ENCODE measurements at places on chromosomes 2 and 18.
A peak's percentile ranks its signal among the peaks of the same experiment; 100 is the strongest.

DNA sequence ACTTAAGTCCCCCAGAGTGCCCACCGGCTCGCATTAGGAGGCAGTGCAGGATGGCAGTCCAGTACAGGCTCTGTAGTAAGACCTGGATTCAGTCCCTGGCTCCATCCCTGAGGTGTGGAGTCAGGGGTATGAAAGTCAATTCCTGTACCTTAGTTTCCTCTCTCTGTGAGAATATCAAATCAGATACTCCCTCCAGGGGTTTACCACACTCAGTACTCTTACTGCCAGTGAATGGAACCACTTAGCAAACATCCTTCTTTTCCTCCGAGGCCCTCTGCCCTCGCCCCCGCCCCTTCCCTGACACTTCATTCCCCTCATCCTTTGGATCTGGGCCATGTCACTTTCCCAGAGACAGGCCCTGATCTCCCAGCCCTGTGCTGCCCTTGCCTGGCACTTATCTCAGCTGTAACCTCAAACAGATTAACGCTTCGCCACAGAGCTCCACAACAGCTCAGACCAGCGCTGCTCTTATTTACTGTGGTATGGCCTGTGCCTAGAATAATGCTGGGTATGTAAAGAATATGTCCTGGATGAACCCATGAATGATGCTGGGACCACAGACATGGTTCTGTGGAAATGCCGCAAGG, 159.0 kb upstream of the TMEM200C start:
- DNase-seq: no peak

DNA sequence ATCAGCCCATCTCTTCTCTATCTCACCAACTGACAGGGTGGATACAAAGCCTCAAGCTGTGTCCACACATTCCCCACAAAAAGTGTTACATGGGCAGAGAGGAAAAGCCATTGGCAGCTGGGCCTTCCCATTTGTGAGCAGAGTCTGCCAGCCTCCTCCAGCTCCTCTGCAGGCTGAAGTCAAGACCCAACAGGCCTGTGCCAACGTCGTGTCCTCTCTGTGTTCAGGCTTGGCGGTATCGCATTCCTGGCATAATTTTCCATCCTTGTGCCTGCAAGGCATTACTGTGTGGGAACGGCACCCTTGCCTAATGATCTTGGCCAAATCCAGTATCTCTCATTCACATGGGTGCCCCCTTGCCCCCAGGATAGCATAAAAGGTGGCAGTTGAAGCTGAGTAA, 41.5 kb upstream of the APCDD1 start:
- DNase-seq: no peak

GRCh38 chr2:1817256-1818051, 73.1 kb upstream of the PXDN start:
- DNase-seq: peak; percentile 8

DNA sequence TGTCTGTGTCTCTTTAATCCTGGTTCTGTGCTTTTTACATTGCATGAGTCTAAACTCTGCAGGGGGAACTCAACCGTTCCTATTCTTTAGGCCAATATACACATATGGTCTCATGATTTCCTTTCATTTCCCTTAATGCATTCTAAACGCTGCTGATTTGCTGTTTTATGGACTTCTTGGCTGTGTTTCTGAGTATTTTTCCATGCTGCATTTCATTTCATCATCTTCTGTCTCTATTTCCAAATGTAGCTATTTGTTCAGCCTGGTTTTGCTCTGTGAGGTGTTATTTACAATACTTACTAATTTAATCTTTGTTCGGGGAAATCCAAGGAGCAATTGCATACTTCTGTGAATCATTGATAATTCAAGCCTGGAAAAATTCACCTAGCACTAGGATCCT, 897.2 kb downstream of the TSN start:
- DNase-seq: no peak

- DNase-seq: no peak
Observed at GRCh38 chr2:157856187-157856515, 20.0 kb downstream of the ACVR1 start.

GRCh38 chr18:34358923-34359322, 134.2 kb upstream of the NOL4 start:
- no peak for DNase-seq

DNA sequence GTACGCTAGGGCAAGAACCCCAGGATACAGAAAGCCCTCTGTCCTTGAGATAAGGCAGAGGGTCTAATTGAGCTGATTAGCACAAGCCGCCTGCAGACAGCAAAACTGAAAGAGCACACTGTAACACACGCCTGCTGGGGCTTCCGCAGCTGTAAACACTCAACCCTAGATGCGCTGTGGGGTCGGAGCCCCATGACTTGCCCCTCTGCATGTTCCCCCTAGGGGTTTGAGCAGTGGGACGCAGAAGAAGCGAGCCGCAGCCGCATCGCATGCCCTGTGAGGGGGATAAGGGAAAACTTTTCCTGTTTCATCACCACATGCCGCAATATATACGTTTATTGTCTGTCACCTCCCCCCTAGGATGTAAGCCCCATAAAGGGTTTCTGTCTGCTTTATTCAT, 384.6 kb downstream of the PLCL1 start:
- DNase-seq: no peak

GRCh38 chr2:226888378-226888965, 52.6 kb downstream of the RHBDD1 start:
- DNase-seq: no peak

DNA sequence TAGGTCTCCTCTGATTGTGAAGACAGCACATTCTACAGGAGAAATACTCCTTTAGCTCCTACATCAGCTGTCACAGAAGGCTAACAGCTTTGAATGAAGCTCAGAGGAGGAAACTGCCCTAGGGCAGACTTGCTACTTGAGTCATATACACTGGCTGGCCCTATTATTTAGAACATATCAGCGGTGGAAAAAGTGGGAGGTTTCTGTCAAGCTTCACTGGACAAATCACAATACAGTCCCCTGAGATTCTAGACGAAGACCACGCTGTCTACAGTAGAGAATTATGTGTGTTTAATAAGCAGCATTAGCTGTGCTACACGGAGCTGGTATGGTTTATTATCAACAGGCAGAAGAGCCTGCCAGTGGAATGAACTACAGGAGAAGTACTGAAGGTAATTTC, 230.9 kb upstream of the FSIP2 start:
- DNase-seq: no peak

GRCh38 chr18:25516747-25517498, 165.0 kb upstream of the ZNF521 start:
- DNase-seq: no peak

DNA sequence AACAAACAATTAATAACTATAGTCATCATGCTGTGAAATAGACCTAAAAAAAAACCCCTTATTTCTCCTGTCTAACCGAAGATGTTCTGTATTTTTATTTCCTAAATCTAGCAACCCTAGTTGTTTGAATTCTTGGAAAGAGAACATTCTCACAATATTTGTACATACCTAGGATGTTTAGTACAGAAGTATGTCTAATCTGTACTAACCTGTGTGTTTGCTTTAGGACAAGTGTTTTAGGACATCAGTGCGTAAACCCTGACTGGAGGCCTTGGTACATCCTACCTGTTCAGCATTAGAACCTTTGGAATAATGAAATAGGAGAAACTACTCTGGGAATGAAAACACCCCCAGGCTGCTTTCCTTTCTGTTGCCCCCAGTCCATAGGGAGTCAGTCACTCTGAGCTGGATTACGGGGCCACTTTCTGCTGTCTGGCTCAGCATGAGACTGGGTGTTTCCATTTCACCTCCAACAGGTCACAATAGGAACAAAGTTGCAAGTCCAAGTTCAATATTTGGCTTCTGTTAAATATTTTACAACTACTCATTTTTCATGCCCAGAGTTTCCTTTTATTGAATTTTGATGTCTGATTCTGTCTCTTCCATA, 114.7 kb downstream of the MTX2 start:
- DNase-seq: no peak

DNA sequence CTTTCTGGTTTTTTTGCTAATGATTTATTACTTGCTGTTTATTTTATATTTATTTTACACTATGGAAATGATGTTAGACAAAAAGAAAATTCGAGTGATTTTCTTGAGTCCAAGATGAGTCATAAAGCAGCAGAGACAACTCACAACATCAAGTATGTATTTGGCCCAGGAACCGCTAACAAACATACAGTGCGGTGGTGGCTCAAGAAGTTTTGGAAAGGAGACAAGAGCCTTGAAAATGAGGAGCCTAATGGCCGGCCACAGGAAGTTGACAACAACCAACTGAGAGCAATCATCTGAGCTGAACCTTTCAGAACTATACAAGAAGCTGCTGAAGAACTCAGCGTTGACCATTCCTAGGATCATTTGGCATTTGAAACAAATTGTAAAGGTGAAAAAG, 594.1 kb downstream of the SATB2 start:
- DNase-seq: no peak

DNA sequence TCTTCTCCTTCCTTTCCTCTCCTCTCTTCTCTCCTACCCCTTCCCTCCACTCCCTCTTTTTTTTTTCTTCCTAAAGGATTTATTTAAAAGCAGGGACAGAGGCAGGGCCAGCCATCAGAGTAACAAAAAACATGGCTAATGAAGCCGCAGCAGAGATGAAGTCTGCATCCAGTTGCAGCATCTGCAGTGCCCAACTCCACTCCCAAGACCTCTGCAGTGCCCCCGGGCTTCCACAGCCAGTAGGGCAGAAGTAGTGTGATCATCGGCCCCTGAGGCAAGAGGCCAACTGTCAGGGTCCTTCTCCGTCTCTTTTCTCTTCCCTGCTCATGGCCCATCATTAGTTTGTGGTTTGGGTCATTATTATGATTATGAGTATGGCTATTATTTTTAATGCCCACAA, 4.2 kb upstream of the EGR4 start:
- DNase-seq: no peak

DNA sequence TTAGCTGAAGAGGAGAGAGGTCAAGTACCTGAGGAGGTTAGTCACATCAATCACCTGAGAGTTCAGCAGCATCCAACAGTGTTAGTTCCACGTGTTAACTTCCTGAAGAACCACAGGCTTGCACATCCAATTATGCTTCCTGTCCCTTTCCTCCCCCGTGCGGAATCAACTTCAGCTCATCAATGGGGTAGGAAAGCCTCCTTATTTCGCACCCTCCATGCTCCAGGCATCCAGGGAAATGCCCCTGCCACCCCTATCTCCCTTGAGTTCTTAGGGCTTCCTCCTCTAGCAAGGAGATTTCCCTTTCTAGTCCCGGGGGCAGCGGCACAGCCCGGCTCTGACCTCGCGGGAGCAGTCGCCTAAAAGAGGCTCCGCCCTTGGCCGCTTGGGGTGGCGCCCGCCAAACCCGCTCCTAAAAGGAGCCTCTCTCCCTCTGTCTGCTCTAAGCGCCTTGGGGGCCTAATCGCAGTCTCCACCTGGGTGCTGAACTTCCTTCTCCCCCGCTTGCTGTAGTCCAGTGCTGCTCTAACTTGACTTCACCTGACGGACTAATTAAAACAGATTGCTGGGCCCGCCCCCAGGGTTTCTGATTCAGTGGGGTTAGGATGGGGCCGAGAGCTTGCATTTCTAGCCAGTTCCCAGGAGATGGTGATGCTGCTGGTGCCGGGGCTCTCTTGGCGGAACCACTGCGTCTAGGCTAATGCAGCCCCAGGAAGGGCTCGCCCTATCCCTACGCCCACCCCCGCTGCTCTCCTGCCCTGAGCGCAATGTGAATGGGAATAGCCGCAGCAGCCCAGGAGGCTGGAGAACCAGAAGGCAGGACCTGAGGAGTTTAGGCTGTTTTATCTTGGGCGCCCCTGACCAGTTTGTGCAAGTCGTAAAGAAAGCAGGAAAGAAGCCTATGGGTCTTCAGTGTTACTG, 3.4 kb upstream of the TET3 start:
- no peak for DNase-seq

DNA sequence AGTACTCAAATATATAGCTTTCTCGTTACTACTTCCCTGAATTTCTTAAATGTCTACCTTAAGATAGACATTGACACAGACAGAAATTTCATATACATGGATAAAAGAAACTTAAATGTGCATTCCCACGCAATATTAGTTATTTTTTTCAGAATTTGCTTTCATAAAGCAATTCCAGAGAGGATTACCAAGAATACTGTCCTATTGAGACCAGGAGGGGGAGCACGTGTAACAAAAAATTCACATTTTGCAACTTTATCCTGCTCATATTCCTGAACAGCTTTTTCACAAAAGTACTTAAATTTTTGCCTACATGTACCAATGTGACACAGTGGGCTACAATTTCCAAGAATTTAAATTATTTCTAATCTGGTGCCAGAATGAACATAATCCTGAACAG, 30.7 kb upstream of the ERCC3 start:
- no peak for DNase-seq

GRCh38 chr2:166269322-166269721, 106.4 kb downstream of the SCN9A start:
- DNase-seq: no peak

DNA sequence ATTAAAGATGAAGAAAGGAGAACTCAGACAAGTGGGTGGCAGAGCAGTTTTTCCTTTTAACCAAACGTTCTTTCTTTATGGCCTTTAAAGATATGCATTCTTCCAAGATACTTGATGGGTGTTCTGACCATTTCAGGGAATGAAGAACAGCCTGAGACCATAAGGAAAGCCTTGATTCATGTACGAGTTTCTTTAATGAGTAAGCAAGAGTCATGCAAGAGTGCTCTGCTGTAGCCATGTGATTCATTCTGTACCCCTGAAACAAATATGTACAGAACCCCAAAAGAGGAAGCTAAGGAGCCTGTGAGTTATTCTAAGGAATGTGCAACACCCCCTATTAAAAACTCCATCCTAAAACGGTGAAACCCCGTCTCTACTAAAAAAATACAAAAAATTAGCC, 372.8 kb downstream of the MTX2 start:
- DNase-seq: no peak

GRCh38 chr18:23850215-23850614, 161.0 kb downstream of the LAMA3 start:
- DNase-seq: no peak

DNA sequence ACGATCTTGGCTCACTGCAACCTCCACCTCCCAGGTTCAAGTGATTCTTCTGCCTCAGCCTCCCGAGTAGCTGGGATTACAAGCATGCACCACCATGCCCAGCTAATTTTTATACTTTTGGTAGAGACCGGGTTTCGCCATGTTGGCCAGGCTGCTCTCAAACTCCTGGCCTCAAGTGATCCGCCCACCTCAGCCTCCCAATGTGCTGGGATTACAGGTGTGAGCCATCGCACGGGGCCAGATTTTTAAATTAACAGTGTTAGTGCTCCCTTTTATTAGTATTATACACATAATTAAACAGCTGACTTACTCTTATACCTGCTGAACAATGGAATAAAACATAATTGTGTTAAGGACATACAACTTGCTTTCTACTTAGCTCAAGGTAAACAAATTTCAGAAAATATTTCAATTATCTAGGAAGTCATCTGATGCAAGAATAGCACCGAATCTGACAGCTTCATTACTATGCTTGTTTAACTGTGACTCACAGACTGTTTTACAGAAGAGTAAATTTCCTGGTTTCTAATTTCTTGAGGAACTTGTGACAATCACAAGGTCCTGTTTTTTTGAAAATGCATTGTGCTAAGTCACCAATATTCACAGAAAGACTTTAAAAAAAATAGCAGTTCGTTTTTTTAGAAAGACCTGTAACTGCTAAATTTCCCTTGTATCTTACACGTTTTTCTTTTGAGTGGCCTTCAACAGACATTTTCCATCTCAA, 51.2 kb downstream of the SPIRE1 start:
- no peak for DNase-seq

GRCh38 chr18:57807336-57808117, 4.4 kb upstream of the ATP8B1 start:
- no peak for DNase-seq

- DNase-seq: no peak
Observed at GRCh38 chr2:176648700-176649297, 379.6 kb downstream of the MTX2 start.
